ENCODE measurements at places on chromosomes 3 and 15.
A peak's percentile ranks its signal among the peaks of the same experiment; 100 is the strongest.

DNA sequence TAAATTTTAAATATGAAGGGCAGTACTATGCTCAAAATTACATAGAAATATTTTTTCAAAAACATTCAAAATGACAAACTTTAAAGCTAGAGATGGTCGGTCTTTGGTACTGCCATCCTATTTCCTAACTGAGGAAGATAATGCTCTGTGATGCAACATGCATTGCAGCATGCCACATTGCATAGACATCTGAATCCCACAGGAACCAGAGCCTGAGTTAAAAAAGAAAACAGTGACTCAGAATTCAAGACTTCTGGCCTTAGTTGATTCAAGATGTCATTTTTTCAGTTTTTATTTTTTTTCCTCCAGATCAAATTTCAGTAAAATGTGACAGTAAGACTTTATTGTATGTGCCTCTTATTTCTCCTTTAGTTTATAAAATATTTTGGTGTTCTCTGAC is 33.1 kb downstream of the TP63 start:
- no peak overlapping the region for H3K27ac ChIP-seq
- no peak for DNase-seq
- H3K4me3 ChIP-seq = no peak overlapping the region

GRCh38 chr15:70023064-70023768 is 74.5 kb downstream of the TLE3 start:
- no peaks in the 10 kb centered on the region for H3K36me3 ChIP-seq
- peak overlapping the region; percentile 55 for H3K27ac ChIP-seq
- H3K4me1 ChIP-seq = peaks cover 46% of the 10 kb centered on the region

DNA sequence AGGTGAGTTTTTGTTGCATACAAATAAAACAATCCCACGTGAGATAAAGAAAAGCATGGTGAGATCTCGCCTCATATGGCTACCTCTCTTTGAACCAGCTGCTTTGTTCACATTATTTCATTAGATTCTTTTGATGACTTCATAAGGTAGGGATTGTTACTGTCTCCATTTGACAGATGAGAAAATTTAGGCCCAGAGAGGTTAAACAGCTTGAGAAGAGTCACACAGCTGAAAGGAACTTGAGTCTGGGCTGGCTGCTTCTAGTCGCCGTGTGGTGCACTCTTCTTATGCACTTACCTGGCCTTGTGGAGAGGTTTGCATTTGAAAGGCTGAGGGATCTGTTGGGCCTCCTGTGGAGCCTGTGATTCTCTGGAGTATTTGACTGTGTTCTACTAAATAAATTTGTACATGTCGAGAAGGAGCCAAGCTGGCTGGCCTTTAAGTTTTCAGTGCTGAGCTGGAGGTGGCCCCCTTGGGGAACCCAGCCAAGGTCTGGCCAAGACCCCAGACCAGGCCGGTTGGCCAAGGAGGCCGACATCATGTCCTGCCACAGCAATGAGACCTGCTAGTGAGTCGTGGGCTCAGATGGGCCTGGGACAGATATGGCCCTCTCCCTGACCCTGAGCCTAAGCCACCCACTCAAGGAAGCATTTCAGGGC is 125.1 kb downstream of the SMAD6 start:
- H3K27me3 ChIP-seq = no peaks in the 10 kb centered on the region
- no peak overlapping the region for H3K27ac ChIP-seq
- no peak overlapping the region for H3K4me3 ChIP-seq
- H3K4me1 ChIP-seq = no peaks in the 10 kb centered on the region

GRCh38 chr3:58998476-58999117 is 51.2 kb downstream of the CFAP20DC start:
- H3K4me1 ChIP-seq = no peaks in the 10 kb centered on the region
- H3K27ac ChIP-seq = no peak overlapping the region
- no peaks in the 10 kb centered on the region for H3K36me3 ChIP-seq
- H3K27me3 ChIP-seq = no peaks in the 10 kb centered on the region
- DNase-seq = no peak

DNA sequence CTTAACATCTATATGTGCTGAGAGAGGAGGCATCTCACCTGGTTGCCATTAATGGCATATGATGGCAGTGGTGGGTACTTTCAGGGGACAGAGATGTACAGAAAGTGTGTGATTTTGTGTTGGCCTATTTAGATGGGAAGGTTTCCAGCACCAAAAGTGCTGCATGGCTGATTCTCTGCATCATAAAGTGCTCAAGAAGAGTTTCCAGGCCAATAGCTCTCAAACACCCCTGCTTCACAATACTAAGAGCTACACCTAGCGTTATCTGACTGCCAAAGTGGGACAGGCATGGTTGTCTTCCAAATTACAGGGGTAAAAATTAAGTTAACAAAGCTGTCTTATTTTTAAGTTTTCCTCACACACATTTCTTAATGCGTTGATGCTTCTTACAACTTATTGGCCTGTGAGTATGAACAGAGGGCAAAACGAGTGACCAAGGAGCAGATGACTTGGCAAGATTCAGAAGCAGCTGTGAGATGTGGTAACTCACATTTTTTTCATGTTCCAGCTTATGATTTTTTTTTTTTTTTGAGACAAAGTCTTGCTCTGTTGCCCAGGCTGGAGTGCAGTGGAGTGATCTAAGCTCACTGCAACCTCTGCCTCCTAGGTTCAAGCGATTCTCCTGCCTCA is 41.4 kb upstream of the VEPH1 start:
- DNase-seq = no peak
- no peak overlapping the region for H3K27ac ChIP-seq
- H3K4me3 ChIP-seq = no peak overlapping the region
- H3K27me3 ChIP-seq = no peaks in the 10 kb centered on the region

DNA sequence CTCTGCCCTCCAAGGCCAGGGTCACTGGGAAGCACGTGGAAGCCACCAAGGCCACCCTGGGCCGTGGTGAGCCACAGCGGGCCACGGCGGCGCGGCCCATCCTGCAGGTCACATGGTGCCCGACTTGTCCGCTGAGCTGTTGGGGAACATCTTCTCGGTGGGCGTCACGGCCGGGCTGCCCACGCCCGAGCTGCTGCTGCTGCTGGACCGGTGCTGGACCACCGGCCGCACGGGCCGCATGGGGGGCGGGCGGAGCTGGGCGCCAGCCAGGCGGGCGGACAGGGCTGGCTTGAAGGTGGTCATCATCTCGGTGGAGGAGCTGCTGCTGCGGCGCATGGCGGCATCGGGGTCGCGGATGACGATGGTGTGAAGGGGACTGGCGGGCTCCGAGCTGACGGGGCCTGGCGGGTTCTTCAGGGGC is 22.1 kb upstream of the RAD18 start:
- no peak overlapping the region for H3K4me3 ChIP-seq
- peak; percentile 71 for DNase-seq
- no peak overlapping the region for H3K27ac ChIP-seq
- no peaks in the 10 kb centered on the region for H3K4me1 ChIP-seq
- no peaks in the 10 kb centered on the region for H3K36me3 ChIP-seq

DNA sequence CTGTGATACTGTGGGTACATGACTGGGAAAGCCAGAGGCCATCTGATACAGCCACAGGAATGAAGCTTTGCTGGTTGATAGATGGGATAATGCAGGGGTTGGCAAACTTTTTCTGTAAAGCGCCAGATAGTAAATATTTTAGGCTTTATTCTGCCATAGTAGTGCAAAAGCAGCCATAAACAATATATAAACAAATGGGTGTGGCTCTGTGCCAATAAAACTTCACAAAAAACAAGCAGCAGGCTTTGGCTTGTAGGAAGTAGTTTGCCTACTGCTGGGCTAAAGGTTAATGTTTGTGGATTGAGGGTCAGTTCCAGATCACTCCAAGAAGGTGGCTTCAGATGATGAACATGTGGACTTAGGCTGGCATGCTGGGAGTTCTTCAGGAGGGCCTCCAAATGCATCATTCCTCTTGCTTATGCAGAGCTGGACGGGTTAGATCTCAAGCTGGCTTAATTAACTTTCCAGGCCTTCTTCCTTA is 305.7 kb downstream of the RPLP1 start:
- H3K27me3 ChIP-seq = no peaks in the 10 kb centered on the region
- no peak for DNase-seq
- H3K4me1 ChIP-seq = peaks cover 47% of the 10 kb centered on the region
- H3K36me3 ChIP-seq = no peaks in the 10 kb centered on the region
- no peak overlapping the region for H3K27ac ChIP-seq
- no peak overlapping the region for H3K4me3 ChIP-seq

- DNase-seq = peak; percentile 48
Observed at GRCh38 chr3:13206799-13207577, 133.8 kb upstream of the IQSEC1 start.

- no peak for DNase-seq
- H3K4me3 ChIP-seq = no peak overlapping the region
- H3K27ac ChIP-seq = no peak overlapping the region
- H3K4me1 ChIP-seq = no peaks in the 10 kb centered on the region
- H3K36me3 ChIP-seq = no peaks in the 10 kb centered on the region
Observed at GRCh38 chr3:110984456-110985250, 87.0 kb upstream of the NECTIN3 start.

DNA sequence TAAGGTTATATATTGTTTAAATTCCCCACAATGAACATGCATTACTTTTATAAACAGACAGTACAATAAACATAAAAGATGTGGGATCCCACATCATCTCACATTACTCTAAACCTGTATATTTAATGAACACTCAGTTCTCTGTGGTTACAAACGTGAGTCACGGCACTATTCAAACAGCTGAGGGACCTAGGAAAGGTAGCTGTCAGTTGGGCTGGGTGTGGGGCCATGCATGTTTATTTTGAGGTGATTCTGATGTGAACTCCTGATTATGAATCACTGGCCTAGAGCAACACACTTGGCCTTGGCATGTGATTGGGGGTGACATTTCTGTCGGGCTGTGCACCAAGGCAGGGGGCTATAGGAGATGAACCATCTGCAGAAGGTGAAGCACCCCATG is 147.6 kb upstream of the HACD2 start:
- no peak for DNase-seq
- no peaks in the 10 kb centered on the region for H3K36me3 ChIP-seq
- no peak overlapping the region for H3K4me3 ChIP-seq
- no peaks in the 10 kb centered on the region for H3K27me3 ChIP-seq
- H3K4me1 ChIP-seq = no peaks in the 10 kb centered on the region
- H3K27ac ChIP-seq = no peak overlapping the region

- H3K4me3 ChIP-seq = no peak overlapping the region
- no peaks in the 10 kb centered on the region for H3K36me3 ChIP-seq
- no peak for DNase-seq
- H3K4me1 ChIP-seq = no peaks in the 10 kb centered on the region
- H3K27ac ChIP-seq = no peak overlapping the region
Observed at GRCh38 chr15:38518084-38518483, 46.5 kb downstream of the RASGRP1 start.

- peak overlapping the region; percentile 9 for H3K27ac ChIP-seq
- no peaks in the 10 kb centered on the region for H3K27me3 ChIP-seq
- H3K36me3 ChIP-seq = no peaks in the 10 kb centered on the region
- H3K4me3 ChIP-seq = no peak overlapping the region
Observed at GRCh38 chr3:155334914-155335723, 41.6 kb upstream of the STRIT1 start.
